ENCODE measurements at places on chromosomes 4 and X.

DNA sequence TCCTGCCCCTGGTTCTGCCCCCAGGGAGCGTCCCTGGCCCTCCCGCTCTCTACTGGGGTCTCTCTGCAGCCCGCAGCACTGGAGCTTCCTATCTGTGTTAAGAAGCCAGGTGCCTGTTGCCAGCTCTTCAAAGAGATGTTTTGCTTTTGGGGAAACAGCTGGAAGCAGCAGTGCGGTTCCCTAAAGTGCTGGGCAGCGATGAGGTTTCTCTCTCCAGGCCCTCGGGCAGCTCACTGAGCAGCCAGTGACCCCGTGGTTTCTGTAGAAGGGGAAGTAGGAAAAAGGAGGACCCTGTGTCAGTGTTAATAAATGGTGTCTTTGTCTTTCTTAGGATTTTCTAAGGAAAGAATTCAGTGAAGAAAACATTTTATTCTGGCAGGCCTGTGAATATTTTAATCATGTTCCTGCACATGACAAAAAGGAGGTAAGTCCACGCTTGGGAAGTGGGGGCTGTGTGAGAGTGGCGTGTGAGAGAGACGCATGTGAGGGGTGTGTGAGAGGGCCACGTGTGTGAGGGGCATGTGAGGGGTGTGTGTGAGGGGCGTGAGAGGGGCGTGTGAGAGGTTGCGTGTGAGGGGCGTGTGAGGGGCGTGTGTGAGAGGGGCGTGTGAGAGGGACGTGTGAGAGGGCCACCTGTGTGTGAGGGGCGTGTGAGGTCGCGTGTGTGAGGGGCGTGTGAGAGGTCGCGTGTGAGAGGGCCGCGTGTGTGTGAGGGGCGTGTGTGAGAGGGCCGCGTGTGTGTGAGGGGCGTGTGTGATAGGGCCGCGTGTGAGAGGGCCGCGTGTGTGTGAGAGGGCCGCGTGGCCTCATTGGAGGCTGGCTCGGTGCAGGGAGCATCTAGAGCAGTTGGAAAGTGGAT lies 27.1 kb upstream of the HGFAC start:
- no peak for DNase-seq

DNA sequence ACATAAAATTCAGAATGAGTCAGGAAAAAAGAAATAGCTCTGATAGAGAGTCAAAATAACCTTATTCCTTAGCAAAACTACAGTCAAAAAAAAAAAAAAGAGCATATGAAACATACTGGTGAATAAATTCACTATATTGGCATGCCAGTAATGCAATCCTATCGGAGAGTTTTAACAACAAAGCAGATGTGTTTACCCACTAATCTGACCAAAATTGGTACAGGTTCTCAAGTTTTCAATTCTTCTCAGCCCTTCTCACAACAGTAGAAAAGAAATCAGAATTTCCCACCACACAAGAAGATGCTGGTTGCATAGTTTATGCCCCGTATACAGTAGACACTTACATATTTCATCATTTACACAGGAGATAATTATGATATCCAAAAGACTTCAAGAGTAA lies 59.4 kb downstream of the LCORL start:
- DNase-seq: no peak

- DNase-seq: peak; percentile 63
Observed at GRCh38 chrX:119015407-119016237, 41.2 kb downstream of the LONRF3 start.

DNA sequence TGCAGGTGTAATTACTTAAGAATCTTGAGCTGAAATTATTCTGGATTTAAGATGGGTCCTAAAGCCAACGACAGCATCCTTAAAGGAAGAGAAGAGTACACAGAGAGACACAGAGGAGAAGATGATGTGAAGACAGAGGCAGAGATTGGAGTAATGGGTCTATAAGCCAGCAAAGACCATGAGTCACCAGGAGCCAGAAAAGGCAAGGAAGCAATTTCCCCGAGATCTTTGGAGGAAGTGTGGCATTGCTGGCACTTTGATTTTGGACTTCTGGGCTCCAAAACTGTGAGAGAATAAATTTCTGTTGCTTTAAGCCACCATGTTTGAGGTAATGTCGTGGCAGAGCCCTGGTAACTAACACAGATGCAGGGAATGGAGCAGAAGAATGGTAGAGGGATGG lies 32.4 kb upstream of the LGI2 start:
- no peak for DNase-seq

GRCh38 chrX:78452356-78452755 lies 124.9 kb upstream of the CYSLTR1 start:
- no peak for DNase-seq

DNA sequence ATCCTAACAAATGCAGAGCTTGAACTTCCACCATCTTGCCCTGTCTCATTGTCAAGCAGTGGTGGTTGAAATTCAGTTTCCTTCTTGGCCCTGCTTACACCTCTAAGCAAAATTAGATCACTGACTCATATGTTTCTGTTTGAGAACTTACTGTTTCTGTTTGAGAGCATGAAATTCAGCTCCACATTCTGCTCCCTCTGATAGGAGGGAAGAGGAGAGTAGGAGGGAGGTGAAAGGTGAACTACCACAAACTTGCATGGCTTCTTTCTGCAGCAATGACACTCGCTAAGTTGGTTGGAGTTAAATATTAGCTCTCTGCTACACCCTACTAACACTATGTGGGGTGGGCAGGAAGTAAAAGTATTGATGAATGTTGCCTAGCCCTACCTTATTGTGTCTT lies 117.8 kb upstream of the EDA2R start:
- DNase-seq: no peak

DNA sequence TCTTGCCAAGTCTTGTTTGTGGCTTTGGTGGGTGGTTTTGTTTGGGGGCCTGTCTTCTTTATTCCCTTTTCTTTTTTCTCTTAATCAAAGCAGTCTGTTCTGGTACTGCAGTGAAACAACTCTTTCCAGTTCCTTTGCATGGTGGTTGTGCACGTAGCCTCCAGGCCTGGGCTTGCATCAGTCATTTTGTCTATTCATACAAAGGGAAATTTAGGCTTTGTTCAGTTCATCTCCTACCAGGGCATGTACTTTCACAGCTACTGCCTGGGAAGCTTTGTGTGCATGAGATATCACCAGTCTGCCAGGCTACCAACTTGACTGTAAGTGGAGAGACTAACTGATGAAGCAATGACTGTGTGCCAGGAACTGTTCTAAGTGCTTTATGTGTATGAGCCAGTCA lies 8.5 kb downstream of the TRIM2 start:
- DNase-seq: no peak

- DNase-seq: no peak
Observed at GRCh38 chrX:14964500-14964899, 91.3 kb downstream of the MOSPD2 start.

DNA sequence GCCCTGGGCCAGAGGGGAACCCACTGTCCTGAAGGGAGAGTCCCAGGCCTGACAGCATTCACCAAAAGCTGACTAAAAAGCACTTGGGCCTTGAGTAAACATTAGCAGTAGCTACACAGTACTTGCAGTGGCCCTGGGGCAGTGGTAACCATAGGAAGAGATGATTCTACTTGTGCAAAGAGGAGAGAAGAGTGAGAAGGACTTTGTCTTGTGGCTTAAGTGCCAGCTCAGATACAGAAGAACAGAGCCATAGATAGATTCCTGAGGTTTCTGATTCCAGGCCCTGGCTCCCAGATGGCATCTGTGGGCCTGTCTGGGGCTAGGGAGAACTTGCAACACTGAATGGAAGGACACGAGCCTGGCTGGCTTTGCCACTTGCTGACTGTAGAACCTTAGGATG lies 100.5 kb downstream of the PTCHD1 start:
- DNase-seq: no peak

- no peak for DNase-seq
Observed at GRCh38 chrX:81338924-81339323, 137.0 kb downstream of the SH3BGRL start.

DNA sequence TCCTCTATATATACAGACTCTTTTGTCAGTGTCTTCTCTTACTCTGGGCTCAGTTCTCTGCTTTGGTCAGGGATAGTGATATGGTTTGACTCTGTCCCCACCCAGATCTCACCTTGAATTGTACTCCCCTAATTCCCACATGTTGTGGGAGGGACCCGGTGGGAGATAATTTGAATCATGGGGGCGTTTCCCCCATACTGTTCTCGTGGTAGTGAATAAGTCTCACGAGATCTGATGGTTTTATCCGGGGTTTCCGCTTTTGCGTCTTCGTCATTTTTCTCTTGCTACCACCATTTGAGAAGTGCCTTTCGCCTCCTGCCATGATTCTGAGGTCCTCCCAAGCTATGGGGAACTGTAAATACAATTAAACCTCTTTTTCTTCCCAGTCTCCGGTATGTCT lies 144.4 kb downstream of the GLUD2 start:
- no peak for DNase-seq

Measured in stimulated activated naive B cell treated with anti-CD40 and anti-IgM and Interleukin-4, amounts not matched to agents 10 μg/mL and 1 μg/mL and 100 μg/mL, for 72 hours (primary cell).